ENCODE measurements at places on chromosomes 2 and 18. TPM values are rescaled to one million over a fixed set of nuclear protein-coding genes. Genes with fewer than 3 reads are reported as not detected.

The FAM117B gene
- 23.0 TPM for total RNA-seq

The STAT4 gene
- 72.6 TPM for total RNA-seq

The HRH4 gene
- 0.07 TPM for total RNA-seq

DNA sequence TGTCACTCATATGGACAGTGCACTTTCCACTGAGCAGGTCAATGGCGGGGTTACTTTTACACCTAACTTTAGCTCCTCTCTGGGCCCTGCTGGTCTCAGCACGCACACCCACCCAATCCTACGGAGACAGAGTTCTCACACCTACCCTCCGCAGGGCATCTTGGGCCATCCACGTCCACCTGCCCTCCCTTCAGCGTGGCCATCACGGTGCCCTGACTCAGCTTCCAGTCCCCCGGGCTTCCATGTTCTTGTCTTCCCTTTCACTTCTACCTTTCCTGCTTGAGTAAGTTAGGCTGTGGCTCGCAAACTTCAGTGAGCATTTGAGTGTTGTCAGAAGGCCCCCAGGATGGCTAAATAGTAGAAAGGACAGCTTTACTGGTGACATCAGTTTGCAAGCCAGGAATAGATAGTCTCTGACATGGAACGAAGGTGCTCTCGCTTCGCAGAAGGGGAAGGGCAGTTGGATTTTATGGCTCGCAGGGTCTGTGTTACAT is 232.4 kb downstream of the SEPTIN10 start:
- DNase-seq, result no peak

- no peak for DNase-seq
These were observed 80.1 kb upstream of the SPOPL start for GRCh38 chr2:138421315-138421970.

DNA sequence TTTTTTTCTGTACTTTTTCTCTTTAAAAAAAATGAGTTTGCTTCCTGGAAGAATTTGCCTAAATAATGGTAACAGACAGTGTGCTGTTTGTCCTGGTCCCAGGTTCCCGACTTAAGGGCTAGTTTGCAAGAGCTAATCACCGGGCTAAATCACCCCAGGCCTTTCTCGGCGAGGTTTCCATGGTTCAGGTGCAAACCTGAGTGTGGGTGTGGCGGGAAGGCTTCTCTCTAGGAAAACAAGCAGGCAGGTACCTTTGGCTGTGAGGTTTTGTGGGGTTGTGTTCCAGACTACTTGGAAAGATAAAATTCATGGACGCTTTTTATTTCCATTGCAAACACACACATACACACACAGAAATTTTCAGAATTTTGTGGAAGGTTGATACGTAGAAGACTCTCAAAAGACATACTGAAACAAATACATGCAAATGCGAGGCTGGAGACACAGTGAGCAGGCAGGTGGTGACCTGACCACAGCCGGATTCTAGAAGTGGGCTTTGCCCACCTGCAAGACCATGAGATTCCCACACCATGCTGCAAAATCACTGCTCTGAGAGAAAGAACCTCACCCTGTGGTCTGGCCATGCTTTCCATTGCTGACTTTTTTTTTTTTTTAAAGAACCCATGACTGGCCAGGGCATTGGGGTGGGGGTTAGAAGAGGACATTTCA is 815 bp downstream of the CNDP1 start:
- DNase-seq, result no peak

- no peak for DNase-seq
These were observed 34.1 kb upstream of the ARHGAP25 start for GRCh38 chr2:68700560-68700959.

Measured in activated CD4-positive, alpha-beta T cell treated with anti-CD3 and anti-CD28 coated beads, Interleukin-2, amount 10 ng/mL, durations not matched to agents 7 days and 5 days (primary cell).